ENCODE measurements at places on chromosomes 2 and 18.

GRCh38 chr2:240238786-240239185, 98.3 kb upstream of the OTOS start:
- DNase-seq = no peak

GRCh38 chr2:170715062-170715931, at the start of gene SP5:
Gene SP5, plus strand, starts transcription at chr2:170715337. Its CDS starts 176 bp downstream, at chr2:170715513.
- DNase-seq = peak; percentile 77

GRCh38 chr18:77905011-77905410, 655.4 kb downstream of the GALR1 start:
- DNase-seq = no peak

GRCh38 chr18:10234912-10235660, 219.3 kb upstream of the APCDD1 start:
- no peak for DNase-seq

DNA sequence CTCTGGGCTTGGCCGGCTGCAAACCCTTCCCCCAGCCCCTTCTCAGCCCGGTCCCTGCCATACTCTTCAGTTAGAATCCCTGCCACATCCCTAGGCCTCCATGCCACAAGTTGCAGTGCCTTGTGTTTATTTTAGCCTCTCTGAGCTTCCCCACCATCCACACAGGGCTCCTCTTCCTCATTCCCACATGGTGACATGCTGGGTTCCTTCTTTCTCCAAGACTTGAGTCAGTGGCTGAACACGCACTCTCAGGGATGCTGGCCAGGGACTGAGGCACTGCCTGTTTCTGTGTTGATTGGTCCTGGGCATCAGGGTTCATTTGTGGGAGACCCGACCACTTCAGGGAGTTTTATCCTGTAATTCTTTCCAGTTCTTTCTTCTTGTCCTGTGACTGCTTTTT, 56.3 kb downstream of the KCNS3 start:
- no peak for DNase-seq

DNA sequence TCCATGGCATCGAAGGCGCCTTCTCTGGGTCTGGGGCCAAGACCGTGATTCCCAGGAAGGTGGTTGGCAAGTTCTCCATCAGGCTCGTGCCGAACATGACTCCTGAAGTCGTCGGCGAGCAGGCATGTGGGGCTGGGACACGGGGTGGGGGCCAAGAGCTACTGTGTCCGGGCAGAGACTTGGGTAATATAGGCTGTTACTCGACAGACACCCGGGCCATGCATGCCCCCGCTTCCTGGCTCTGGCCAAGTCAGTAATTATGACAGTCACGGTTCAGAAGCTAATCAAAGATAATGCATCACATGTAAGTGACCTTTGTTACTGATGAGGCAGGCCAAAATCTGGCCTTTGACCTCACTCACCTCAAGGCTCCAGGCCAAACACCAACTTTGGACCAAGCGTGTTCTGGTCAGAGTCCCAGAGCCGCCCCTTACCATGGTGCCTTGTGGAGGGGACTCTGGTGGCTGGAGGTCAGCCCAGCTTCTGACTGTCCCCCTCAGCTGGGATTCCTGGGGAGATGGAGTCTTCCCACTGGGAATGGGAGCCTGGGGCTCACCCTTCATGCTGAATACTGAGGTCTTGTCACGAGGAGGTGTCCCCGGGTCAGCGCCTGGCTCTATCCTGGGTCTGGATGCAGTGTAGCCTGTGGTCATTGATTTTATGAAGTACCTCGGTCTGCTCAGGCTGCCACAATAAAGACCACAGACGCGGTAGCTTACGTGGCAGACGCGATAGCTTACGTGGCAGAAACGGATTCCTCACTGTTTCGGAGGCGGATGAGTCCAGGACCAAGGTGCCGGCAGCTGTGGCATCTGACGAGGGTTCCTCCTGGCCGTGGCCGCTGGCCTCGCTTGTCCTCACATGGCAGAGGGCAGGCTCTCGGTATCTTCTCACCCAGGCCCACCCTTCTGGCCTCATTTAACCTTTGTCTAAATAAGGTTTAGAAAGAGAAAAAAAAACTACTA, 17.7 kb upstream of the CNDP1 start:
- no peak for DNase-seq

- no peak for DNase-seq
These were observed 30.6 kb upstream of the SH3RF3 start for GRCh38 chr2:109098251-109098920.

- no peak for DNase-seq
These were observed 17.8 kb downstream of the SETBP1 start for GRCh38 chr18:44698518-44698917.

Data from HAP-1 (cell line).